Nucleus accumbens (tissue), 56 donors: ENCODE measurements at places on chromosomes 6 and 20.

DNA sequence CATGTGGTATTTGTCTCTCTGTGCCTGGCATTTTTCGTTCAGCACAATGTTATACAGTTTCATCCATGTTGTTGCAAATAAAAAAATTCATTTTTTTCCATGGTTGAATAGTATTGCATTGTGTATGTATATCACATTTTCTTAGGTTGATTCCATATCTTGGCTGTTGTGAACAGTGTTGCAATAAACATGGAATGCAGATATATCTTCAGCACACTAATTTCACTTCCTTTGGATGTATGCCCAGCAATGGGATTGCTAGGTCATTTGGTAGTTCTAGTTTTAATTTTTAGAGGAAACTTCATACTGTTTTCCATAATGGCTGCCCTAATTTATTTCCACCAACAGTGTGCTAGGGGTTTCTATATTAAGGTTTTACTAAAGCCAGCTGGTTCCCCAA, 52.6 kb downstream of the GFRAL start:
- DNase-seq = no peak

- DNase-seq = no peak
These were observed 68.2 kb upstream of the FUCA2 start for GRCh38 chr6:143579703-143580102.

GRCh38 chr6:151004383-151005024, 139.0 kb downstream of the MTHFD1L start:
- DNase-seq = no peak

- DNase-seq = no peak
These were observed 155.1 kb downstream of the PRDM13 start for GRCh38 chr6:99761711-99762110.

- DNase-seq = no peak
These were observed 5.2 kb upstream of the NNAT start for GRCh38 chr20:37515876-37516275.

DNA sequence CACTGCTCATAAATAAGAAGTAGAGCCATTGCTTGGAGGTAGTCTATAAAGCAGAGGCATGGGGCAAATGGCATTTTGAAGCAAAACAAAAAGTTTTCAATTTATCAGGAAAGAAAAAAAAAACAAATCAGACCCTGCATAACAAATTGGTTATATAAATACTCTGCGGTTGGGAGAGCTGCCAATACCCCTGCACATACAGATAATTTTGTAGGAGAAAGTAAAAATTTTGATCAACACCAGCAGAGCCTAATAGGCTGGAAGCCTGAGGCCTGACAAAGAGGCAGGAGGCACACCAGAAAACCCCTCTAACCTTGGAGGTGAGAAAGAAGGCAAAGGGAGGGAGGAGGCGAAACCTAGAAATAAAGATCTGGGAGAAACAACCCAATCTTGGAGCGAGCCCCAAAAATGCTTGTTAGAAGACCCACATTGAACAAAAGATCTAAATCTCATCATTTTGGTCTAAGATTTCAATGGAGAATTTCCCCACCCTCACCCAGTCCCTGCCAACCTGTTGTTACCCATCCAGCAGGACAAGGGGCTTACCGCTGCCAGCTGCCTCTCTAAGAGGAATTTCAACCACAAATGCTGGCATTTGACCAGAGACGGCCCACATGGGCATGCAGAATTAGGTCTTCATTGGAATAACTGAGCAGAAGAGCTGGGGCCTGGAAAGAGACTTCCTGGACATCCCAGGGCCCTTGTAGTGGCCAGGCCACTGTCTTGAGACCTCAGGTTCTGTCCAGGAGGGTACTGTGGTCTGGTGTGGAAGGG, 28.4 kb downstream of the FOXA2 start:
- DNase-seq = no peak

DNA sequence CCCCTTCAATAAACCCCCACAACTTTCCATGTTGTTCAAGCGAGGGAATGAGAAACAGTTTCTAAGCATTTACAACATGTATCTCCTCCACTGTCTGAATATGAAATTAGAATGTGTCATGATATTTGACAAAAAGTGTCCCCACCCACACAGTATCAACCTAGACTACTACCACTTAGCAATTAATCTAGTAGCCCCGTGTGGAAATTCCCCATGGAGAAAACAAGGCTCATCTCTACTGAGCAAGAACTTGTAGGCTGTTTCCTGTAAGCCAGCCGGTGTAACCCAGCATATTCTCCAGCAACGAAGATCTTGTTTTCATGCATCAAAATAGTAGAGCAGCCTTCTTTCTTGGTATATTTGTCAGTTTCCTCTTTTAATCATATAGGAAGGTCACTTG, 115.0 kb downstream of the IRF4 start:
- no peak for DNase-seq

DNA sequence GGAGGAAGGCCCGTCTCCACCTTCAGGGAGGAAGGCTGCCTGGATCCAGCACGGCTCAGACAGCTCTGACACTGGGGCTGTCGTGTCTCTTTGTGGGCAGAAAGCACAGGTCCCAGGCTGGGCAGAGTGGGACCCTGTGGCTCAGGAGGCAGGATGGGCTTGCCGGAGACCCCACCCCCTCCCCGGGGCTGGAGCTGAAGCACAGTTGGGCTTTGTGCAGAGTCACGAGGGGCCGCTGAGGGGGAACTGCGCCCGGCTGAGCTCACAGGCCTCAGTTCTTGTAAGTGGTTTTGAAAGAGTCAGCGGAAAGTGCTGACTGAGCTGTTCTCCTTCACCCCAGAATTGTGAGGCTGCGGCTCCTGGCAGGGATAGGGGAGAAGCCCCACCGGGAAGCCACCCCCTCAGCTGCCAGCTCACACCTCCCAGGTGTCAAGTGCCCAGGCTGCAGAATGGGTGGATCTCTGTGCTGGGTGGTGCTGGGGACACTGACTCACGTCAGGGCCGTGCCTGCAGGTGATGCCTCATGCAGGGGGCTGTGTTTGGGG, 145.5 kb upstream of the RNF24 start:
- peak; percentile 84 for DNase-seq

- DNase-seq = no peak
These were observed 2.4 kb upstream of the HLA-F start for GRCh38 chr6:29720863-29721262.

DNA sequence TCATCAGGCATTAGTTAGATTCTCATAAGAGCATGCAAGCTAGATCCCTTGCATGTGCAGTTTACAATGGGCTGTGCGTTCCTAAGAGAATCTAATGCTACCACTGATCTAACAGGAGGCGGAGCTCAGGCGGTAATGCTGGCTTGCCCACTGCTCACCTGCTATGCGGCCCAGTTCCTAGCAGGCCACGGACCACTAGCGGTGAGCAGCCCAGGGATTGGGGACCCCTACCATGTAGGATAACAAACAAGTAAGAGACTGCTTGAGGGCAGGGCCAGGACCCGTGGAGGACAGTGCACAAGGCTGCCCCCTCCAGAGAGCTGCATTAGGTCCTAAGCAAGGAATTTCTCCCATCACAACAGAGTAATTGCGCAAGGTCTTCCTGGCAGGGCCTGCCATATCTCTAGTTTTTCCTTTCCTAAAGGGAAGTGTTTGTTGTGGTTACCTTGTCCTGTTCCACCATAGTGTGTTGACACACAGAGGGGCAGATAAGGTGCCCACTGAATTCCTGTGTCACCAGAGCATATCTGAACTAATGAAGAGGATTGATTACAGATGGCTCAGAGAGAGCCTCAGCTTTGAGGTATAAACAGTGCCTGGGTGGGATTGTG, 58.0 kb downstream of the PACRG start:
- DNase-seq = no peak

DNA sequence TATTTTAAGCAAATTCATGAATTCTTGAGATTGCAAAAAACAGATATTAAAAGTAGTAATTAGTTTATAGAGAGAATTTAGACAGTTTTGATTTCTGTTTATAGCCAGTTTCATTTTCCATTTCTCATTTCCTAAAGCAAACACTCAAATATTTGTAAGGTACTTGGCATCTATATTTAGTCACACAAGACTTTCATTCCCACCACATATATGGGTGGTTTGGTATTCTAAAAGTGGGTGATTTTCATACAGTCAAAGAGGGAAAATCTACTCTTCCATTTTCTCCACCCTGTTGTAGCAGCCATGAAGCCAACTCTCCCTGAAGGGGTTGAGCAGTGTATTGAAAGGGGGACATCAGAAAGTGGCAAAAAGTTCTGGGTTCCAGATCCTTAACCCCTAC, 181.1 kb upstream of the SUPT3H start:
- no peak for DNase-seq

DNA sequence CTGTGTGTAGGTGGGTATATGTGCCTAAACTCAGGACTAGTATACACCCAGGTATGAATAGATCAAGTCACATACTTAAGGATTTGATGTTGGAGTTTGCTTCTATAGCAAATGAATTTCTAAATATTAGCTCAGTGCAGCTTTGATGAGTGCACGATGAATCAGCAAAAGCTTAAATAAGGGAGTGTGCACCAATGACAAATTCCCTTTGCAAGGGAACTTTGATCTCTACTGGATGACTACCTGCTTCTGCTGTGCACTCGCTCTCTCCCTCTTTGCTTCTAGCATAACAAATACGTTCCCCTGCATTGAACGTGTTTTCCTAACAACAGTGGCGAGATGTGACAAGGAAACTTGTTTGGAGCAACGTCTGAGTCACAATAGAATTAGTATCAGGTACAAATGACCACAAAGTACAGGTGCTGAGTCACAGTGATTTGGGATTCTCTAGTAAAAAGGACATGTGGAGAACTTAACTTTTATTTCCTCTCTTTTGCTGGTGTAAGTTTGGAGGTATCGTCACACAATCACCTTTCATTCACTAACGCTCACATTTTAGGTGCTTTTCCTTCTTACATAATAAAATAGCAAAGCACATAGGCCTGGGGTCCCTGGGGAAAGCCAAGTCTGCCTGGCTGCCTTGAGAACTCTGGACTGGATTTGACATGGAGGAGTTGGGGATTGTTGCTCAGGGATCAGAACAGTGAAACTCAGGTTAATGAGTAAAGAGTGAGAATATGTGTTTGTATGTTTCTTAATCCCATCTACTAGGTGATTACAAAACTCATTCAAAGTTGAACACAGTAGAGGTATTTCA, 49.7 kb downstream of the KLHL31 start:
- no peak for DNase-seq

DNA sequence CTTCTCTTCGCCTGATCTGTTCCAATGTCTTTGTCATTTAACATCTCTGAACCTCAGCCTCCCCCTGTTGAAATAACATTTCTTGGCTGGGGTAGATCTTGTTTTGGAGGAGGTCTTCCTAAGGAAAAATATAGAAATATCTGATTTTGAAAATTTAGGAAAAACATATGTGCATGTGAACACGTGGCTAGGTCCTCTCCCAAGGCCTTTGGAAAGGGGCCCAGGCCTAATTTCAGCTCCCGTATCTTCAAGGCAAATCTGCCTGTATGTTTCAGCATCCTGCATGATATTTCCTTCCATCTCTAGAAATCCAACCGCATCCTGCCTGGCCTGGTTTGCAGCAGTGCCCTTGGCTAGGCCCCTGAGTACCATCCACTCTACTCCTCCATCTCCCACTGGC, 261.2 kb downstream of the PHACTR1 start:
- DNase-seq = no peak
